ENCODE measurements at places on chromosomes 2 and 18. TPM values are rescaled to one million over a fixed set of nuclear protein-coding genes. Genes with fewer than 3 reads are reported as not detected.

GRCh38 chr18:35386600-35387100, 9.5 kb upstream of the ZNF396 start:
- peaks cover 14% of the 10 kb centered on the region for H3K27me3 ChIP-seq
- no peak overlapping the region for H3K4me3 ChIP-seq
- peaks cover 2% of the 10 kb centered on the region for H3K4me1 ChIP-seq
- DNase-seq = peak; percentile 29
- H3K36me3 ChIP-seq = no peaks in the 10 kb centered on the region

The MYO3B gene
- total RNA-seq = not detected

DNA sequence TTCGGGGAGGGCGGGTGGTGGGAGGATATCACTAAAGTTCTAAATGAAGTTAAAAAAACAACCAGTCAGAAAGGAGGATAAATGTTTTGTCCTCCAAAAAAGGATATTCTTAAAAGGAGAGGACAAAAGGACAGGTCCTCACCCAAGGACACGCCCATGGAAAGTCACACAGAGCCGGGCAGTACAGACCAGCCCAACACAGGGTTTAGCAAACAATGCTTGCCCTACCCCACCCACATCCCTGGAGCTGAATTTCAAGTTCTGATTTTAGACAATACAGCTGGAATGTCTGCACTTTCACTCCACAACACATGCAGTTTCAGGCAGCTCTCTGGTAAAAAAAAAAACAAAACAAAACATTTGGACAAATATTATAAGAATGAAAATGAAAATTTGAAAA, 67.9 kb downstream of the SLC9A4 start:
- H3K4me1 ChIP-seq = no peaks in the 10 kb centered on the region
- H3K27ac ChIP-seq = no peak overlapping the region
- no peaks in the 10 kb centered on the region for H3K36me3 ChIP-seq
- DNase-seq = no peak

The DARS1 gene
- 58.5 TPM for total RNA-seq

The TMEM163 gene
- not detected for total RNA-seq

DNA sequence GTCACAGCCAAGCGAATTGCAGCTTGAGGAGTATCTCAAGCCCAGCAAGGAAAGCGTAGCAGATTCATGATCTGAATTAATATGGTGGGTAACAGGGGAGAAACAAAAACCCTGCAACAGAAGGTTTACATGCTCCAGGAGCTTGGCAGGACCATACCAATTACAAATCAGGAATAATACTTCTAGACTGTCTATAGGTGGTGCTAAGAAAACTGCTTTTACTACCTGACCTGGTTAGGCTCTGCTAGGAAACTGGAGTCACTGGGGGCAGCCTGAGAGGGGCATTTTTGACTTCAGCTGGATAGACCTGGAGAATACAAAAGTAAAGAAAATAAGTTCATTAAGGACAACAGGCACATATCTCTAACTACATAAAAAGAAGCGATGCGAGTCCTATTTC, 24.6 kb upstream of the SPOPL start:
- peaks cover 22% of the 10 kb centered on the region for H3K4me1 ChIP-seq
- H3K27me3 ChIP-seq = no peaks in the 10 kb centered on the region
- no peak overlapping the region for H3K27ac ChIP-seq

DNA sequence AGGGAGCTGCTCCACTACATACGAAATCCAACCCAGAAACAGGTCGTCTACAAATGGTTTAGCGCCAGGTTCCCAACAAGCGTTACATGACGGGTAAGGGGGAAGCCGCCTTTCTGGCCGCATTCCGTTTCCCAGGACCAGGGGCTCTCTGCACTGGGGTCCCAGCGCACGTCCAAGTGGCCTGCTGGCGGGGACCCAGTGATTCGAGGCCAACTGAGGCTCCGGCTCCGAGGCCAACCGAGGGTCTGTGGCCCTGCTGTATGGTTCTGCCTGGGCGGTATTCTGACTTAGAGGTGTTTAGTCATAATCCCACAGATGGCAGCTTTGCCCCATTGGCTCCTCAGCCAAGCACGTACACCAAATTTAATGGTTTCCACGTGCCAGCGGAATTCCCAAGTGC, 127.2 kb downstream of the PKP4 start:
- H3K4me3 ChIP-seq = no peak overlapping the region
- no peak for DNase-seq
- no peaks in the 10 kb centered on the region for H3K4me1 ChIP-seq
- no peaks in the 10 kb centered on the region for H3K27me3 ChIP-seq

GRCh38 chr18:70461323-70462077, 172.7 kb downstream of the SOCS6 start:
- no peak for DNase-seq
- no peaks in the 10 kb centered on the region for H3K36me3 ChIP-seq
- H3K4me1 ChIP-seq = peaks cover 7% of the 10 kb centered on the region
- no peak overlapping the region for H3K27ac ChIP-seq
- peaks cover 21% of the 10 kb centered on the region for H3K27me3 ChIP-seq

GRCh38 chr18:3985664-3986063, 469.4 kb downstream of the DLGAP1 start:
- H3K27me3 ChIP-seq = peaks cover 1% of the 10 kb centered on the region
- H3K27ac ChIP-seq = no peak overlapping the region
- H3K4me1 ChIP-seq = peaks cover 19% of the 10 kb centered on the region
- no peak for DNase-seq

The IL36RN gene
- not detected for total RNA-seq

DNA sequence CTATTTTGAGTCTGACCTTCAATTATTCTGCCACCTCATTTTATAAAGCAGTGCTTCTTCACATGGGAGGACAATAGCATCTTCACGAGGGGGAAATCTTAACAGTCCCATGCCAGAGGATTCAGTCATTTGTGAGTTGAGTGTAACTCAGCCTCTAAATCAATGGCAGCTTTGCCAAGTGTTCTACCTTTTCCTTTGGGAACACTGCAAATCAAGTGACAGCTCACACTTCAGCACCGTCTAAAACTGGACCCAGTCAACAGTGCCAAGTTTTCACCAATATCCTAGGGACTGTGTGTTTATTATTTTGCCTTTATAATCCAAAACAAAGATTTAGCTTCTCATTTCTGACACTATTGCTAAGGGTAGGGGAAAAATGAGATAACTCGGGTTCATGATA, 133.6 kb downstream of the FIGN start:
- no peaks in the 10 kb centered on the region for H3K4me1 ChIP-seq
- no peaks in the 10 kb centered on the region for H3K36me3 ChIP-seq
- no peak overlapping the region for H3K4me3 ChIP-seq
- no peak overlapping the region for H3K27ac ChIP-seq
- no peaks in the 10 kb centered on the region for H3K27me3 ChIP-seq

GRCh38 chr2:66515743-66516142, 80.8 kb downstream of the MEIS1 start:
- H3K36me3 ChIP-seq = no peaks in the 10 kb centered on the region
- no peak for DNase-seq
- H3K27me3 ChIP-seq = no peaks in the 10 kb centered on the region
- H3K4me3 ChIP-seq = no peak overlapping the region

GRCh38 chr2:45583977-45584376, 27.1 kb downstream of the SRBD1 start:
- peaks cover 15% of the 10 kb centered on the region for H3K4me1 ChIP-seq
- H3K27ac ChIP-seq = no peak overlapping the region
- no peaks in the 10 kb centered on the region for H3K27me3 ChIP-seq
- DNase-seq = no peak
- no peak overlapping the region for H3K4me3 ChIP-seq

DNA sequence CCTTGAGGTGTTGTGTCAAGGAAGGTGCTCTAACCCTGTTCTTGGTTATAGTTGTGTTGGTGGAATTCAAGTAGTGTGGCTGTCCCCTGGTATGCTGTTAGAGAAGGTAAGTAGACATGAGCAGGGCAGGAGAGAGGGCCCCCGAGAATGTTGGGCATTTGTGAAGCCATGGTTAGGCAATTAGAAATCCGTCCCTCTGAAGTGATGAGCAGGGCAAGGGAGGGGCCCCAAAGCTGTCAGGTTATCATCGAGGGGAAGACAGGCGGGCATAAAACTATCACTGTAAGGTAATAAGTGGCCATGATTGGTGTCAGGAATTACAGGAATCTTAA, 5.2 kb downstream of the XRCC5 start:
- peaks cover 15% of the 10 kb centered on the region for H3K36me3 ChIP-seq
- peak overlapping the region; percentile 95 for H3K4me3 ChIP-seq
- no peaks in the 10 kb centered on the region for H3K27me3 ChIP-seq
- no peak for DNase-seq

- no peak overlapping the region for H3K27ac ChIP-seq
- H3K4me1 ChIP-seq = no peaks in the 10 kb centered on the region
- H3K27me3 ChIP-seq = peaks cover 59% of the 10 kb centered on the region
- H3K4me3 ChIP-seq = no peak overlapping the region
These were observed 9.0 kb downstream of the FOXI3 start for GRCh38 chr2:88443353-88443938.

- DNase-seq = no peak
- H3K4me1 ChIP-seq = peaks cover 51% of the 10 kb centered on the region
- H3K27me3 ChIP-seq = no peaks in the 10 kb centered on the region
- no peaks in the 10 kb centered on the region for H3K36me3 ChIP-seq
These were observed 17.0 kb downstream of the TMEM177 start for GRCh38 chr2:119696005-119696404.

DNA sequence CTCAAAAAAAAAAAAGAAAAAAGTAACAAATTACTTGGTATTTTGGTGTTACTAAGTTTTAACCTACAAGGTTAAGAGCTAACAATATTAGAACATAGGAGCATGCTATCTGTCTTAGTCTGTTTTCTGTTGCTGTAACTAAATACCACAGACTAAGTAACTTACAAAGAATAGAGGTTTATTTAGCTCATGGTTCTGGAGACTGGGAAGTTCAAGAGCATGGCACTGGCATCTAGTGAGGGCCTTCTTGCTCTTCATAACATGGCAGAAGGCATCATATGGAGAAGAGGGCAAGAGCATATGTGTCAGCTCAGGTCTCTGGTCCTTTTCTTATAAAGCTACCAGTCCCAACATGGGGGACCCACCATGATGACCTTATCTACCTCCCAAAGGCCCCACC, 36.5 kb downstream of the SMARCAL1 start:
- peaks cover 22% of the 10 kb centered on the region for H3K36me3 ChIP-seq
- H3K4me3 ChIP-seq = no peak overlapping the region
- DNase-seq = no peak
- no peak overlapping the region for H3K27ac ChIP-seq
- H3K27me3 ChIP-seq = no peaks in the 10 kb centered on the region

- H3K27me3 ChIP-seq = no peaks in the 10 kb centered on the region
- DNase-seq = no peak
- no peak overlapping the region for H3K27ac ChIP-seq
- peaks cover 10% of the 10 kb centered on the region for H3K4me1 ChIP-seq
These were observed 9.5 kb upstream of the KDSR start for GRCh38 chr18:63376538-63376937.

DNA sequence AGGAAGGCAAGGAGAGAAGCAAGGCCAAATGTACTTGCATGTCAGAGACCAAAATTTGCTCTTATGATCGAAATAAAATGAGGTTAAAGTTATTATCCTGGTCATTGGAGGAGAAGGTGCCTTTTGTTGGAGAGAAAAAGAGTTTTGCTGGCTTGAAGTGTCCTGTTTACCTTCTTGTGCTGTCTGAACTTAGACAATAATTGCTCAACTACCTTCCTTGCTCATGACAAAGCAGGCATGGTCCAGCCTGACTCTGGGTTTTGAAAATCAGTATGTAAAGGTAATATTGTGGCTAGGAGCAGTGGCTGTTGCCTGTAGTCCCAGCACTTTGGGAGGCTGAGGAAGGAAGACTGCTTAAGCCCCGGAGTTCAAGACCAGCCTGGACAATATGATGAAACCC, 89.1 kb downstream of the MEIS1 start:
- no peak for DNase-seq
- H3K4me3 ChIP-seq = no peak overlapping the region
- peaks cover 2% of the 10 kb centered on the region for H3K27me3 ChIP-seq
- no peak overlapping the region for H3K27ac ChIP-seq

- no peaks in the 10 kb centered on the region for H3K27me3 ChIP-seq
- no peaks in the 10 kb centered on the region for H3K4me1 ChIP-seq
- H3K36me3 ChIP-seq = no peaks in the 10 kb centered on the region
- DNase-seq = no peak
- H3K4me3 ChIP-seq = no peak overlapping the region
- no peak overlapping the region for H3K27ac ChIP-seq
These were observed 97.4 kb upstream of the LRATD1 start for GRCh38 chr2:14535156-14535555.

The CLK1 gene
- 356 TPM for total RNA-seq

GRCh38 chr2:240302933-240303595, 132.4 kb upstream of the GPC1 start:
- no peaks in the 10 kb centered on the region for H3K4me1 ChIP-seq
- H3K4me3 ChIP-seq = no peak overlapping the region
- no peaks in the 10 kb centered on the region for H3K36me3 ChIP-seq
- H3K27me3 ChIP-seq = peaks cover 26% of the 10 kb centered on the region

- no peak overlapping the region for H3K27ac ChIP-seq
- no peaks in the 10 kb centered on the region for H3K4me1 ChIP-seq
- H3K4me3 ChIP-seq = no peak overlapping the region
- DNase-seq = no peak
These were observed 33.7 kb upstream of the ACVR1C start for GRCh38 chr2:157662401-157662800.
